ENCODE measurements at places on chromosomes 7 and 10.

DNA sequence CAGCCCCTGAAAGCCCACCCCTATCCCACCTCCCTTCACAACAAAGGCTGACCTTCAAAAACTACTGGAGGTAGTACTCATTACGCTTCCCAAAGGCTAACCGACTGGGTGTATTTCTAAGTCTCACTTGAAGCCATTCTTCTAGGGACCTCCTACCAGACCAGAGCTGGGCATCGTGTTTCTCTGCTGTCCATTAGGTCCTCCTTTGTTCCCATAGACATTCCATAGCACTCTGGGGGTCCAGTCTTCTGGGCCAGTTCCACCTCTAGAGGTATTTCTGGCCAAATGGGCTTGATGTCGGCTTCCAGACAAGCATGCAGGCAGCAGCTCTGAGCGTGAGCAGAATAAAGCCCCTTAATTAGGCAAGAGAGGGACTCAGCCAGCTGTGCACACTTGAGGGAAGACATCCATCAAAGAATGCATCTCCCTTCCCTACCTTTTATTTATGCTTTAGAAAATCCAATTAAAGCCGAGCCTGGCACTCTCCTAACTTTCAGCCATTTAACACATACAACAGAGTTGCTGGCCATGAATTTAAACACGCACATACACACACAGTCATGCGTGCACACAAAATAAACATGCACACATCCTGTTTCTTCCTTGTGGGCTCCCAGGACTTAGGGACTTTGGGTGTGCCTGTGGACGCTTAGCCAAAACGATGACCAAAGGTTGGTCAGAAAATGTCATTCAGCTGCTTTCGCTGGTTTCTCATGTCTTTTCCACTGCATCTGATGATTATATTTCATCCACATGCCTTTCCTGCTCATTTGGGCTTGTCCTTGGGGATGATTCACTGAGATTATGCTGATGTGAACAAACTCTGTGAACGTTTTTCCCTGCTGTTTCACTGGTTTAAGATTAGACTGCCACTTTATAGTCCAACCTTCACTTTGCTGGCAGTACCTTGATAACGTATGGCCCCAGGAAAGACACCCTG lies 362.0 kb upstream of the NFE2L3 start:
- no peak for DNase-seq

DNA sequence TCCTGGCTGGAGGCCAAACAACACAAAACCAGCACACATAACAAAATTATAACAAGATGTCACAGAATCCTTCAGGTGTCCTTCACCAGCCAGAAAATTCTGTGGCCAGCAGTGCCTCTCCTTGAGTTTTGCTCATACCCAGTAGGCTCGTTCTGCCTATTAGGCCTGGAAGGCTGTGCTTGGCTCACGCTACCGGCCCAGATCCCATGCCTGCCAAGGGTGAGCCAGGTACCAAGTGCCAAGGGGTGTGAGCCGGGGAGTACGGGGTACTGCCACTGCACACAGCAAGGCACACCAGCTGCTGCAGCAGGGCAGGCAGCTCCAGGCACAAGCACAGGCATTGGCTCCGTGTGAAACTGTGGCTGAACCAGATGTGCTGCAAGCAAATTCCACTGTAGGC lies 1562.0 kb downstream of the REEP3 start:
- no peak for DNase-seq

GRCh38 chr10:6164271-6165095 lies 38.2 kb upstream of the PFKFB3 start:
- DNase-seq: no peak

DNA sequence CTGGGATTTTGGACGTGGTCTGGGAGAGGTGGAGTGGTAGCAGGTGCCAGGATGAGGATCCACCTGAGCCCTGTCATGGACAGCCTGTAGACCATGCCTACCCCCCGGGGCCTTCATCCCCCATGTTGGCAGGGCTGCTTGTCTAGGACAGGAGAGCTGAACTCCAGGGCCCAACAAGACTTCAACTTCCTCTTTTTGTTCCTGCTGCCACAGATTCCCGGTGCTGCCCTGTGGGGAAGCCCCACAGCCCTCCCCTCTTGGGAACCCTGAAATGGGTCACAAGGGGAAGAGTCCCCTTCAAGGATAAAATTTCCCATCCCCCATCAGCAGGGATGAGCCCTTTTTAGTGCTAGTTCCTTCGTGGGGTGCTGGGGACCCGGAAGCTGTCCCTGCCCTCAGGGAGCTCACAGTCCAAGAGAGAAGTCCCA lies 1.3 kb upstream of the CUEDC2 start:
- no peak for DNase-seq

DNA sequence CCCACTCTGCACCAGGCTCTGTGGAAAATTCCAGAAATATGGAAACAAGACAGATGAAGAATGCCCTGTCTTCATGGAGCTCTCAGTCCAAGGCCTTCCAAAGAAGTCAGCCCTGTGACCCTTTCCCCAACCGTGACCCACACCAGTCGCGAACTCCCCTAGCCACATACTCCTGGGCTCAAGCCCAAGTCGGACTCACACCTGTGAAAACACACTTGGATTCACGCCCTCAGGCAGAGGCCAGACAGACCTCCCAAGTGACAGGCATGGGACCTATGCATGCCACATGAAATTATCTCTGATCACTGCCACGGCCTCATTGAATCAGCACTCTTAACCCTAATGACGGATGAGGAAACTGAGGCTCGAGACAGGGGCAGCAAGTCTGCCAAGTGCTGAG lies 42.5 kb downstream of the ZCCHC24 start:
- DNase-seq: no peak

GRCh38 chr10:59607970-59608369 lies 101.7 kb downstream of the SLC16A9 start:
- DNase-seq: no peak

- DNase-seq: no peak
These were observed 25.1 kb downstream of the HDAC9 start for GRCh38 chr7:18520450-18521235.

GRCh38 chr7:101817471-101818286 lies at the start of gene CUX1:
CUX1 (plus strand) TSS chr7:101817626; CDS start chr7:101817640, 14 bp downstream.
- no peak for DNase-seq

DNA sequence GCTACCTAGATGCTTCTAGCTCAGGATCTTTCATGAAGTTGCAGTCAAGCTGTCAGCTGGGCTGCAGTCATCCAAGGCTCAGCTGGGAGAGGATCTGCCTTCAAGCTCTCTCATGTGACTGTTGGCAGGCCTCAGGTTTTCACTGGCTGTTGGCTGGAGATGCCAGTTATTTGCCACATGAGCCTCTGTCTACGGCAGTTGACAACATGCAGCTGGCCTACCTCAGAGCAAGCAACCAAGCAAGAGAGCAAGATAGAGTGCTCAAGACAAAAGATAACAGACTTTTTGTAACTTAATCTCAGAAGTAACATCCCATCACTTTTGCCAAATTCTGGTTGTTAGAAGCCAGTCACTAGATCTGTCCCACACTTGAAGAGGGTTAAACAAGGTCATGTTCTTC lies 125.8 kb downstream of the TPST1 start:
- DNase-seq: no peak

- no peak for DNase-seq
These were observed 42.8 kb downstream of the MINDY3 start for GRCh38 chr10:15817409-15818046.

DNA sequence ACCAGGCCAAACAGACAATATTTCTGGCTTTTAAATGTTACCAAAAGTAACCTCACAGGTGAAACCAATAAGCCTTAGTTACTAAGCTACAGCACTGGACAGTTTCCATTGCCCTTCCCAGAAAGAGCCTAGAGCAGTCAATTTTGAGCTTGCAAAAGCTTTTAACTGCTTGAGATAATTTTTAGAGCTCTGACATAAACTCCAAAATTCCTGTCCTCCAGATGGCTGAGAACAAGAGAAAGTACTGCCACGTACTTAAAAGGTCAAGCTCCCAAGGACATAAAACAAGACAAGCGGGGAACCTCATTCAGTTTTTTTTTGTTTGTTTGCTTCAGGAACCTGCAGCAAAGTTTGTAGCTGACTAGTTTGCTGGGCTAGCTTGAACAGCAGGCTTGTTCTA lies 54.1 kb downstream of the BBS9 start:
- DNase-seq: no peak

DNA sequence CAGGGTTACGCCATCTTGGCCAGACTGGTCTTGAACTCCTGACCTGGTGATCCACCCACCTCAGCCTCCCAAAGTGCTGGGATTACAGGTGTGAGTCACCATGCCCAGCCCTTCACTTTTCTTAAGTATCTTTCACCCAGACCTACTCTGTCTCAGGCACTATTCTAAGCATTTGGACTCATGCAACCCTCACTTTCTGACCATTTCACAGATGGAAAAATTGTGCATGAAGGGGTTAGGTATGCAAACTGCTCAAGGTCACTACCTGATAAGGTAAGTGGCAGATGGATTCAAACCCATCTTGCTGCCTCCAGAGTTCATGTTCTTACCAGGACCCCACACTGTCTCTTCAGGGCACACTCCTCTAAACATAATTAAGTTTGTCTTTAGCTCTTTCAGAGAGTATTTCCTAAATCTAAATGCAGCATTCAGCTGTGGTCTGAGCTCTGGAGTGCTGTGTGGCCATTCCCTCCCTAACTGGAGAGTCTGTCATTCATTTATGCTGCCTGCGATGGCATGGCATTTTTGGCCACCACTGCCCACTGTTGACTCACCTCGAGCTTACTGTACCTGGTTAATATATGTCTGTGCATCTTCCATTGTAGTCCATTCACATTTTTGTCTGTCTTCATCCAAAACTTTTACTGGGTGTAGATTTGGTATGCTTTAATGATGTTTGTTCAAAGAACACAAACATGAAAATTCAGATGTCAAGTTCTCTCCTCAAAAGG lies 88.4 kb downstream of the CCDC71L start:
- DNase-seq: no peak

- DNase-seq: no peak
These were observed 238.1 kb upstream of the CSTF2T start for GRCh38 chr10:51937308-51938140.

DNA sequence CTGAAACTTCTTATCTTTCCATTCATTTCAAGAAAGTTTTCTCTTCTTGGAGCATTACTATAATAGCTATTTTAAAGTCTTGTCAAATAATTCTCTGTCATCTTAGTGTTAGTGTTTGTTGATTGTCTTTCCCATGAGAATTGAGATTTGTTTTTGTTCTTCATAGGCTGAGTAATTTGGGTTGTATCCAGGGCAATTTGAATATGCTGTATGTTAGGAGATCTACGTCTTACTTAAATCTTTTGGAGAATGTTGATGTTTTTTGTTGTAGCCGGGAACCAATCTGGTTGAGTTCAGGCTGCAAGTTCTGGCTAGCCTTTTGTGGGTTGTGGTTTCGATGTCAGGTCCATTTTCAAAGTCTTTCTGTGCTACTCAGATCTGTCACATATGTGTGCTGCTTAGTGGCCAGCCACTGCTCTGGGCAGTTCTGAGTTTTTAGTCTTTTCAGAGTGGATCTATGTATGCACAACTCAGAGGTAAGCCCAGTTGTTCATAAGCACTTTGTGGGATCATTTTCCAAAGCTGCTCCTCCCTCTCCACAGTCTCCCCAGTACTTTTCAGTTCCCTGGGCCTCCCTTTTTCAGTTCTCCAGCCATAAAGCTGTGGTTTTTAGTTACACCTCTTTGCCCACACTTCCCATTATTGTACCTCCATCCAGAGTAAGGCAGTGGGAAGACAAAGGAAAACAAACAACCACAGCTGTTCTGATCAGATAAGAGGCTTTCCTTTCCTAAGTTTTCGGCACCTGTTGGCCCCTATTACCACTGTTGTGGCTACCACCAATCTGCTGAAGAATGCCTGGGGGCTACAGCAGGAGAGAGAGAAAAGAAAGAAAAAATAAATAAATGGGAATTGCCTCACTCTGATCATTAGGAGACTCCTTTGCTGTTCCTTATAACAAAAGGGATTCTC lies 4.7 kb upstream of the CCNJ start:
- DNase-seq: no peak

GRCh38 chr10:62594093-62594520 lies 210.4 kb upstream of the ADO start:
- DNase-seq: no peak

- DNase-seq: no peak
These were observed 70.2 kb downstream of the ANKRD26 start for GRCh38 chr10:27030060-27030459.

- DNase-seq: no peak
These were observed 95.9 kb downstream of the POLL start for GRCh38 chr10:101492205-101492604.

DNA sequence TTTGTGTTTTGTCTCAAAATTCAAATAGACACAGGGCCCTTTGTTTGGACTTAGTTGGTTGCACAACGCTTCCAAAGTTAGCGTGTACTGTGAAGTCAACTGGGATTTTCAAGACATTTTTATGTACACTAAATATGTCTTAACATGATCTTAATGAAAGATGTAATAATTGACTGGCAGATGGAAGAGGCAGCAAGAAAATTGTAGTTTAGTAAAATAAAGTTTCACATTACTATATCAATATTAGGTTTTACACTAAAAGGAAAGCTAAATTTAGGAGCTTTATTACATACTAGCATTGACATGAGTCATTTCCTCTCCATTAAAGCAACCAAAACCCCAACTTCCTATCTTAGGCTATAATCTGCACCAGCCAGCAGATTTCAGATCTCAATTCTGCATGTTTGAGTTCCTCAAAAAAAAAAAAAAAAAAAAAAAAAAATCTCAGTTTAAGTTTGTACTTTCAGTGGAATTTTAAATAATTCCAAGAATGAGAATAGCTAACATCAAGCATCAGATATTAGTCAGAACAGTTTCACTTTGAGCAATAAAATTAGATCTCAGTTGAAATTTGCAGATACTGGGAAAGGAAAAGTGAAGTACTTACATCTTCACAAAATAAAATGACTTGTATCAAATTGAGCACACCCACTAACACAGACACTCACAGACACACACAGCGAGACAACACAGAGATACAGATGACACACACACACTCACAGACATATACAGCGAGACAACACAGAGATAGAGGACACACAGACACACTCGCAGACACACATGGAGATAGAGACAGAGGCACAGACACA lies 346.6 kb upstream of the KLF6 start:
- no peak for DNase-seq

GRCh38 chr10:6518791-6519429 lies 61.2 kb downstream of the PRKCQ start:
- no peak for DNase-seq

DNA sequence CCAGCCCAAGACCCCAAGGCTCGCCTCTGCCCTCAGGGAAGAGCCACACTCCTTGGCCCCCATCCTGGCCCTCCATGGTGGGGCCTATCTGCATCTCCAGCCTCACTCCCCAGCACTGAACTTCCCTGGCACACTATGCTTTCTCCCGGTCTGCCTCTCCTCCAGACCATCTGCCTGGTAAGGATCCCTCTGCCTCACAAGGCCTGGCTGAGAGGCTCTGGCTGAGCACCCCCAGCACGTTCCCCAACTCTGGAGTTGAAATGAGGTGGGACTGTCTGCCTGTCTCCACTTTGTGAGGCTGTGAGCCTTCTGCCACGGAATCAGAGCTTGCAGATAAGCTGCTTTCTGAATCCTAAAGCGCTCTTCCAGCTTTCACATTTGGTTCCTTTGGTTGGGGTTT lies 220.7 kb downstream of the TNS3 start:
- DNase-seq: no peak

GRCh38 chr7:138796038-138796615 lies 1.7 kb upstream of the TMEM213 start:
- no peak for DNase-seq

All from NCI-H1436 treated with DMSO at 0.1 percent for 48 hours (cell line).